Body of pancreas (tissue), 4 donors: ENCODE measurements at places on chromosomes 1 and 21.

- DNase-seq: no peak
Observed at GRCh38 chr1:26418865-26419349, 8.3 kb downstream of the LIN28A start.

DNA sequence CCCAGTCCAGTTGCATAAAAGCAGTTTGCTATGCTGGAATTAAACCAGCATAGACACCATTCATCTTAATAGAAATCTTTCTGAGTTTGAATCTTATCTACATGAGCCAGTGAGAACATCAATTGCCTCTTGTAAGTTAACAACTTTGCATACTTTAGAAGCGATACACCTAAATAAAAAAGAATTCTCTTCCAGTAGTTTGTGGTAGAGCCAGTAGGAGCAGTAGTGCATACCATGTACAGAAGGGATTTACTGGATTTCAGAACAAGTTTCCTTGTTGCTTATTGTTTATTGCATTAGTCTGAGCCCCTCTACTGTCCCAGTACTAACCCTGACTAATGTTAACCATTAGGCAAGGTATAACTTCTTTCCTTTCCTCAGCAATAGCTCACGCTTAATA is 313.1 kb downstream of the TGFB2 start:
- DNase-seq: no peak

- no peak for DNase-seq
Observed at GRCh38 chr21:25635310-25635709, 3.7 kb upstream of the JAM2 start.

- no peak for DNase-seq
Observed at GRCh38 chr1:232457595-232457994, 172.3 kb downstream of the SIPA1L2 start.

- no peak for DNase-seq
Observed at GRCh38 chr1:93577536-93578432, 103.9 kb downstream of the BCAR3 start.

- DNase-seq: no peak
Observed at GRCh38 chr1:52633291-52633754, 355 bp downstream of the SHISAL2A start.

- DNase-seq: no peak
Observed at GRCh38 chr1:204453141-204453772, 41.3 kb downstream of the PIK3C2B start.

- DNase-seq: no peak
Observed at GRCh38 chr1:44640200-44640853, 34.0 kb downstream of the TMEM53 start.

DNA sequence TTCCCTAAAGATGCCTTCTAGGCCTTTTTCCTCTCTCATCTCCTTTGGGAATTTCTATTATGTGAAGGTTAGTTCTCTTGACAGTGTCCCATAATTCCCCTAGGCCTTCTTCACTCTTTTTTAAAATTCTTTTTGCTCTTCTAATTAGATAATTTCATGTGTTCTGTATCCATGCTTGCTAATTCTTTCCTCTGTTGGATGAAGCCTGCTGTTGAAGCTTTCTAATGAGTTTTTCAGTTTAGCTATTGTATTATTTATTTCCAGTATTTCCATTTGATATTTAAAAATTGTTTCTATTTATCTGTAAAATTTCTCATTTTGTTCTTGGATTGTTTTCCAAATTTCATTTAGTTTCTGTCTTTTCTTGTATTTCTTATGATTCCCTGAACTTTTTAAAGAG is 28.5 kb upstream of the FAM163A start:
- no peak for DNase-seq

DNA sequence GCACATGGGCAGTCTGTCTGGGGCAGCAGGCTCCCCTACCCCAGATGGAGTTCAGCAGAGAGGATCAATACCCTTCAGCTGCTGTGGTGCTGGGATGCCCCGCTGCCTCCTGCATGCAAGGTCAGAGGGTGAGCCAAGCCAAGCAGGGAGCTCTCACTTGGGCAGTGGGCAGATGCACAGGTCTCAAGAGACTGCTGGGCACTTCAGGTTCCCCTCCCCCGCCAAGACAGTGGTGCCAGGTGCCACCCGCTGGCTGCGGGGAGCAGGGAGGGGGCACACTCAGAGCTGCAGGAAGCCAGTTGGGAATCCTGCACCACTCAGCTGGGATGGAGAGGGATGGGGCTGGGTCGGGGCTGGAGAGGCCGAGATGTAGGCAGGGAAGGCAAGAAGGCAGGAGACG is 15.8 kb upstream of the EVA1B start:
- DNase-seq: no peak

- DNase-seq: no peak
Observed at GRCh38 chr1:200971428-200971903, 52.0 kb downstream of the KIF21B start.

DNA sequence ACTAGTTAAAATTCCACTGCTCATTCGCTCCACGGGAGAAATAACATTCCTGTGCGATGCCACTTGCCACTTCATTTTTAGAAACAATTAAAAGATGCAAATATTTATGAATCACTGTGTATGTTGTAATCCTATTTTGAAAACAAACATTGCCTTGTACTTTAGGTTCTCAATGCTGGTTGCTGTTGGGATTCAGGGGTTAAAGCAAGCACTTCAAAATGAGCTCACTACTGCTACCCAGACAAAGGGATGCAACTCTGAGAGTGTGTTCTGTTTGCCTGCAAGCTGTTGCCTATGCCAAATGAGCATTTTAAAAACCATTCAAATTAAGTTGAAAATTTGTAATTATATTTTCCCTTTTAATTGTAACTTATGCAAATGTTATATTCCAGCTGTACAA is 87.5 kb downstream of the RWDD3 start:
- no peak for DNase-seq

DNA sequence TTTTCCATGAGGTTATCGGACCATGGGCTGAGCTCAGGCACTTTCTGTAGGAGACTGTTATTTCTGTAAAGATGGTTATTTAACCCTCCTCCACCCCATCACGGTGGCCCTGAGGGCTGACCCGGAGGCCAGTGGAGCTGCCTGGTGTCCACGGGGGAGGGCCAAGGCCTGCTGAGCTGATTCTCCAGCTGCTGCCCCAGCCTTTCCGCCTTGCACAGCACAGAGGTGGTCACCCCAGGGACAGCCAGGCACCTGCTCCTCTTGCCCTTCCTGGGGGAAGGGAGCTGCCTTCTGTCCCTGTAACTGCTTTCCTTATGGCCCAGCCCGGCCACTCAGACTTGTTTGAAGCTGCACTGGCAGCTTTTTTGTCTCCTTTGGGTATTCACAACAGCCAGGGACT is 2.6 kb upstream of the CCDC28B start:
- DNase-seq: no peak

DNA sequence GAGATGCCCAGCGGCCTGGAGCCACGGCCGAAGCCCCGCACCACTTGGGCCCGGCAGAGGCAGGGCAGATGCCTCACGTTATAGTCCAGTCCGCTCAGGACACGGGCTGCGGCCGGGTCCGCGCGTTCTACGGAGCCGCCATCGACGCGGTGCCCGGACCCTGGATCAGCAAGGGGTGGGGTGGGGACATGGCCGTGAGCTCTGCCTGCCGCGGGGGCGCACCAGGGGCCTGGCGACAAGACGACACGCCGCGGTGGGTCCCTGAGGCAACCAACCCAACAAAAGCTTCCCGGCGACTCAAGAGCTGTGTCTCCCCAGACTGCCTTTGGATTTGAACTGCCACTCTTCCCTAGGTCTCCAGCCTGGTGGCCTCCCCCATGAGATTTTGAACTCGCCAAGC is 211.4 kb upstream of the GREM2 start:
- no peak for DNase-seq

DNA sequence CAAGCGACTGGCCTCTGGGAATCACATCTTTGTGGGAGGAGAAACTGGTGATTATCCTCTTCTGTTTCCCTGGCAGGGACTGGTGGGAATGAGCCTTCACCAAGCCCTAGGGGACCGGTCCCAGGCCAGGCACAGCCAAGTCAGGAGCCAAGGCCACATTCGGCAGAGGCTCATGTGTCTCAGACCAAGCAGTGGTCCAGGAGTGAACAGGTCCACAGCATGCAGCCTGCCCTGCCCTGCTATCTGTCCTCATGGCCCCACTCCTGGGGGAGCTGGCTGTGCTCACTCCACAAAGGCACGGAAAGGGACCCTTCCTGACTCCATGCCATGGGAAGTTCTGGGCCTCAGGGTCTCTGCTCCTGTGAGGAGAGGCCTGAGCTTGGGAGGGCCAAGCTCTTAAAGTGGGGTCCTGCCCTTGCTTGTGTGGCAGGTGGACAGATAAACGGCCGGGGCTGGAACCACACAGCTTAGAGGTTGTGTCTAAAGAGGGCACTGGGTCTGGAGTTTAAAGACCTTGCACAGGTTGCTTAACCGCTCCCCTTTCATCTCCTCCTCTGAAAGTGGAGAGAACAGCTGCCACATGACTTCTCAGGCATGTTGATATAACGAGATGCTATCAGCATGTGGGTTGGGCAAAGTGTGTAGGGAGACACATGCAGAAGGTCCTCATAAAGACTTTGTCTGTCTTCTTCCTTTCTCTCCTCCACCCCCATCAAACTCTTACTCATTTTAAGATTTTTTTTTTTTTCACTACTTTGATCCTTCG is 57.5 kb downstream of the CASQ2 start:
- no peak for DNase-seq

DNA sequence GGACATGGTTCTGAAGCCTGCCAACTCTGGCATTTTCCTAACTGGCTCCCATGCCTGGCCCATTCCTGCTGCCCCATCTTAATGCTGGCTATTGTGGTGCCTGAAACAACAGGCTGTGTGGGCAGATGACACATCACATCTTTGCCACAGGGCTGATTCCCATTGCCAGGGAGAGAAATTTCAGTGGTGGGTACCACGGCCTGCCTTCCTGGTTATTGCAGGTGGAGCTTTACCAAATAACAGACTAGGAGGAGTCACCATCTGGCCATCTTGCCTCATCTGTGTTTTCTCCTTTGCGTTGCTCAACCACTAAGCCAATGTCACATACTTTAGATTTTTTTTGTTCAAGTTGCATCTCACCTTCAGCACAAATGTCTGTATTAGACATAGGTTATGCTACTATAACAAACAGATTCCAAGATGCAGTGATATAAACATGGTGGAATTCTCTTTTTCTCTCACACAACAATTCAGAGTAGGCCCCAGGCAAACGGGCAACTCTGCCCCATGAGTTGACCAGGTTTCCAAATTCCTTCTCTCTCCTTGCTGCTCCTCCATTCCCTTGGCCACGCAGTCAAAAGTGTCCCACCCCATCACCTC is 14.1 kb downstream of the CDA start:
- DNase-seq: no peak

DNA sequence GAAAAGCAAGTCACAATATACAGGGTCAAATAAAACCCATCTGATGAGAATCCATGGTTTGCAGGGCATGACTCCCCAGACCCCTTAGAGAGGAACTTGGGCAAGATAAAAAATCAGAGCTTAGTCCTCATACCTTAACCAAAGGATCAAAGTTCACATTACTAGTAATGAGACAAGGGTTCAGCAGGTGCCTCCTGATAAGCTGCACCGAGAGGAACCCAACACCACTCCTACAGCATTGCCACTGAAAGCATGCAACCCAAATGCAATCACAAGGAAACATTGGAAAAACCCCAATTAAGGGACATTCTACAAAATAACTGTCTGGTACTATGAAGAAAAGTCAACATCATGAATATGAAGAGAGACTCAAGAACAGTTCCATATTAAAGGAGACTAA is 29.7 kb downstream of the CCDC185 start:
- no peak for DNase-seq

- DNase-seq: no peak
Observed at GRCh38 chr1:112402682-112403643, 6.9 kb downstream of the CTTNBP2NL start.

DNA sequence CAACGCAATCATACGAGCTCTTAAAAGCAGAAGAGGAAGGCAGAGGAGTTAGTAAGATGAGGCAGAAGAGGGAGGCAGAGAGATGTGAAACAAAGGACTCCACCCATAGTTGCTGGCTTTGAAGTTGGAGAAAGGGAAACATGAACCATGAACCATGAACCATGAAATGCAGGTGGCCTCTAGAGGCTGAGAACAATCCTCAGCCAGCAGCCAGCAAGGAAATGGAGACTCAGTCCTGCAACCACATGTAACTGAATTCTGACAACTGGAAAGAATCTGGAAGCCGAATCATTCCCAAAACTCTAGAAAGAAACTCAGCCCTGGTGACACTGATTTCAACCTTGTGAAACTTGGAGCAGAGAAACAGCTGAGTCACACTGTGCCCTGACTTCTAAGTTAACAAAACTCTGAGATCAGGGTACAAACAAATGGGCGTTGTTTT is 10.1 kb downstream of the DIPK1A start:
- DNase-seq: peak; percentile 12

DNA sequence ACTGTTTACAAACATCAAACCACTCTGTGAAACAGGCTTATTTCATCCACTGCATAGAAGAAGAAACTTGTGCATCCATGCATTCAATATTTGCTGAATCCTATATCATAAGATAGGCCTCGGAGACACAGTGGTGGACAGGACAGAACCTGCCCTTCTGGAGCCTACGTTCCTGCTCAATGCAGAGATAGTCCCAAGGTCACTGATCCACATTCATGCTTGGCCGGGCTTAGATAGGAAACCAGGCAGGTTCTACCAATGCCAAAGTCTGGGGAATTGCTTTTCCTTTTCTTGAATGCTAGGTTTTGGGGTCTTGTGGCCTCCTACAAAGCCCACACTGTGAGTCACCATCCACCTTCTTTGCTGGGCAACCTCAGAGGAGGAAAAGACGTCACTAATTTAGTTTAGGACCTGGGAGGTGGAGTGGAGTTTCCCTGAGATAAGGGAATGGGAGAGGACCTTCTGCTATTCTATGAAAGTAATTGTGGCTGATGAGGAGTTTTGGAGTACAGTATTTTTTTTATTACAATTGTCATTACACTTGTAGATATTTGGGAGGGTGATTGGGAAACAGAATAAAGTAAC is 99.7 kb upstream of the CD34 start:
- no peak for DNase-seq
